ENCODE measurements at places on chromosomes 3 and 15. TPM values are rescaled to one million over a fixed set of nuclear protein-coding genes. Genes with fewer than 3 reads are reported as not detected.
A peak's percentile ranks its signal among the peaks of the same experiment; 100 is the strongest.

DNA sequence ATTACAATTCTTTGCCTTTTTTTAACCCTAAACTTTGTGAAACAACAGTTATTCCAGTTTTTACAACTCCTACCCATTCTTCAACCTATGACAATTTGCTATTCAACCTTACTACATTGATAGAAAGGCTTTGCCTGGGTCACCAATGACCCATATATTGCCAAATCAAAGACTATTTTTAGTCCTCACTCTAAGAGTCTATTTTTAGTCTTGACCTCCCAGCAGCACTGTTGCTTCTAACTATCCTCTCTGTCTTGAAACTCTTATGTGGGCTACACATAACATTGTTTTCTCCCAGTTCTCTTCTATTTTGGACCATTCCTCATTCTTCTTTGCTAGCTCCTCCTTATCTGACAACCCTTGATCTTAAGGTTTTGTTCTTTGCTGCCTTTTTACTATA is 71.4 kb downstream of the C3orf80 start:
- no peak for DNase-seq

DNA sequence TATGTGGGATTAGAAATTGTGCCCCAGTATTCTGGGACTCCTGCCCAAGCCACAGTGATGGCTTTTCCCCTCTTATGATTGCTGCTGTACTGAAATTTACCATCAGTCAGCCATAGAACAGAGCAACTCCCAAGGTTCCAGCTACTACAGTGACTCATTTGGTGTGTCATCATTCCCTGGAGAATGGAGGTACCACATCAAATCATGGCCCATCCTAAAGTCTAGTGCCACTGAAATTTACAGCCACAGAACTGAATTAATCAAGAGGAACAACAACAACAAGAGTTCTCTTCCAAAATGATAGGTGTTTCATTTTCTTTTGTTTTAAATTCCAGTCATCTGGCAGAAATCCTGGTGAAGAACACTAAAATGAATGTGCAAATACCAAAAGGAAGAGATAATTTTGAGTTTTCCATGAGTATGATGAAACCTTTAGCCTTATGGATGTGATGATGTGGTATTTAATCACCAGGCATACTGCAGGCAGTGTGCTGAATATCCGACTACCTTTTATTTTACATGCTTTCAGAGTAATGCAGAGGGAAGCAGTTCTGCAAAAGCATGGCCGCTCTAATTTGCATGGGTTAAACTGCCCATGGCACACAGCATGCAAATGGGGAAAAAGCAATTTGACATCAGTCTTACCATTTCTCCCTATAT is 75.6 kb upstream of the SLC2A2 start:
- no peak for DNase-seq

Gene DNAH1
- total RNA-seq = 2.1 TPM

GRCh38 chr15:78681281-78682003 is 40.4 kb upstream of the CHRNB4 start:
- DNase-seq = peak; percentile 76

Gene CRYGS
- 1.1 TPM for total RNA-seq

Data from neural progenitor cell (in vitro differentiated cells).